Esophagus muscularis mucosa (tissue), 4 donors: ENCODE measurements at places on chromosomes 3 and 15. TPM values are rescaled to one million over a fixed set of nuclear protein-coding genes. Genes with fewer than 3 reads are reported as not detected.

GRCh38 chr3:170563712-170564423 is 22.0 kb downstream of the SLC7A14 start:
- DNase-seq, result no peak

The TNIK gene
- total RNA-seq, result 38.2 TPM

The CLDN16 gene
- total RNA-seq, result not detected

GRCh38 chr15:76998663-76999285 is 3.8 kb downstream of the PSTPIP1 start:
- no peak for DNase-seq

The EIF3J gene
- total RNA-seq, result 46.2 TPM

- DNase-seq, result no peak
These were observed 95.2 kb downstream of the NR1D2 start for GRCh38 chr3:24040311-24040710.

- peak; percentile 75 for DNase-seq
These were observed 334.1 kb downstream of the VPS13C start for GRCh38 chr15:61726166-61726565.

The TNFAIP8L3 gene
- total RNA-seq, result 15.4 TPM

- no peak for DNase-seq
These were observed 91.9 kb downstream of the CHDH start for GRCh38 chr3:53754325-53754724.

The SERINC4 gene
- total RNA-seq, result not detected

The LRRIQ4 gene
- not detected for total RNA-seq

DNA sequence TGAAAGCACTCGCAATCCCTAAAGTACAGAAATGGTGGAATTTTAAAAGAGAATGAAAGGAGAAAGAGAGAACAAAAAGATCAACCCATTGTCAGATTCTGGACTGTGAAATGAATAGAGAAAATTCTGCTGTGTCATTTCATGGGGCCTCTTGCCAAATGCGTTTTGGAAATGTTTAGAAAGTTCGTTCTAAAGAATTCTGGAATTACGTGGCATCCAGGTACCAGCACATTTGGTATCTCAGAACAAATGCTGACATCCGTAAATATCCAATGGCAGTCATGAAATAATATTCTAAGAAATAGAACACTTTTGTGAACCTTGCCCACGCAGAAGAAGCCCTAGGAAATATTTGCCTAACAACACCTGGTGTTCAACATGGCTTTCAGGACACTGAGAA is 219.2 kb downstream of the P3H2 start:
- DNase-seq, result no peak

DNA sequence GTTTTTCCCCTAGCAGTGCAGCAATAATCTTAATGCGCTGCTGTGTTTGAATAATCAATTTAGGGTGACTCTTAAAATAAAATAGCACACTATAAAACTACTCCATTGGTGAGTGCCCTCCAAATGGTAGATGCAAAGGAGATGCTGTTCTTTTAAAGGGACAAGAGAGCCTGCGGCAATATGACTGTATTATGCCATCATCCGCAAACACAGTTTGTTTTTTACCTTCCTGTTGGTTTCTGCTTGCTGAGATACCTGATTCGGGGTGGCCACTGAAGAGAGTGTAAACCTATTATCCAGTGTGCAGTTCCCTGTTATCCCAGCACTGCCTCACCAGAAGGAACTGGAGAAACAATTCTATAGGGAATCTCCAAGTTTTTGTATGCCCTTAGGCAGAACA is 523.1 kb upstream of the TGFBR2 start:
- no peak for DNase-seq

DNA sequence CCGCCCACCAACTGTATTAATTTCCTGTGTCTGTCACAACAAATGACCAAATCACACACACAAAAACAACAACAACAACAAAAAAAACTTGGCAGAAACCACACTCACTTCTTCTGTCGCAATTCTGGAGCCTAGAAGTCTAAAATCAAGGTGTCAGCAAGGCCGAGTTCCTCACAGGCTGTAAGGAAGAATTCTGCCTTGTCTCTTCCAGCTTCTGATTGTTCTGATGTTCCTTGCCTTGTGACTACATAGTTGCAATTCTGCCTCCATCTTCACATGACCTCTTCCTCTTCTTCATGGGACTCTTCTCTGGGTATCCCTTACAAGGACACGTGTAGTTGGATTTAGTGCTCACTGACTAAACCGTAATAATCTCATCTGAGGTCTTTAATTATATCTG is 61.4 kb downstream of the IL12A start:
- no peak for DNase-seq

- no peak for DNase-seq
These were observed 3.9 kb upstream of the VILL start for GRCh38 chr3:37986479-37987314.

DNA sequence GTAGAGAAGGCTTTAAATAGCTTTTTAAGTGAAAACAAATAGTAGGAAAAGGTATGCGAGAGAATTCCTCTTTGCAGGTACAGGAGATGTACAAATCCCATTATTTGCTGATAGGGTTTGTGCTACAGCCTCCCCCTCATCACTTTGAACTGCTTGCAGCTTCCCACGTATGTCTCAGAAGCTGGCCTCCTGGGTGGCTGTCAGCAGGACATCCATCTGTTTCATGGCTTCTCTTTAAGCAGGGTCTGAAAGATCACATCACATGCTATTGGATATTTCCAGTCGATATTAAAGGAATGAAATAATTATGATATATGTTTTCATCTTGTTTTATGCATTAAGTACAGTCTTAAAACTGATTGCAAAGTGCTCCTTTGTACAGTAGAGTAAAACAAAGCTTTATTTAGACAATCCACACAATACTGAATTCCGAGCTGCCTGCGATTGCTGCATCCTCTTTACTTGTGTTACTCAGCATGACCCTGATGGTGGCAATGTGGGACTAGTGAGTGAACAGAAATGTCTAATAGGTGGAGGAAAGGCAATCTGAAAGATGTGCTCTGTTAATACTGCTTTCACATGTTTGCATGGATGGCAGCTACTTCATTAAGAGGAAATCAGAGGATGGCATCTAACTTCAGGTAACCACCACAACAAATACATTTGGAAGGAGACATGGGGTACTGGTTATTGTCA is 930.6 kb upstream of the SEMA6D start:
- no peak for DNase-seq

DNA sequence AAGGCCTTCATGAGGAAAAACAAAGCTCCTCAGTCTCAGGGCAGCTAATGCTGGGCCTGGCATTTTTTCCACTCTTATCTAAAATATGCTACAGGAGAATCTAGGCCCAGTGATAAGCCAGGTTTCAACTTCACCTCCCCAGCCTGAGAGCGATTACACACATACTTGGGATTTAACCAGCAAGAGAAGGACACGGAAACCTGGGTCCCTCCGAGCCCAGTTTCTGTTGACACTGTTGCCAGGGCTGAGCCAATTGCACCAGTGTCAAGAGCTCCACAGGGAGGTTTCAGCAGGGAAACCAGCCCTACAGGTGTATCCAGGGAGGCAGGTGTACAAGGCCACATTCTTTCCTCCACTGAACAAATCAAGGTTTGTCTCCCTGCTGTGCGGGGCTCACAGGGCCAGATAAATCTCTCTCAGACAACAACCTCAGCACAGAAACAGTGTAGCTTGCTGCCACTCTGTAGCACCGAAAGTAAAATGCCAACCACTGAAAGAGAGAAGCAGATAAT is 85.4 kb downstream of the MAGI1 start:
- no peak for DNase-seq

DNA sequence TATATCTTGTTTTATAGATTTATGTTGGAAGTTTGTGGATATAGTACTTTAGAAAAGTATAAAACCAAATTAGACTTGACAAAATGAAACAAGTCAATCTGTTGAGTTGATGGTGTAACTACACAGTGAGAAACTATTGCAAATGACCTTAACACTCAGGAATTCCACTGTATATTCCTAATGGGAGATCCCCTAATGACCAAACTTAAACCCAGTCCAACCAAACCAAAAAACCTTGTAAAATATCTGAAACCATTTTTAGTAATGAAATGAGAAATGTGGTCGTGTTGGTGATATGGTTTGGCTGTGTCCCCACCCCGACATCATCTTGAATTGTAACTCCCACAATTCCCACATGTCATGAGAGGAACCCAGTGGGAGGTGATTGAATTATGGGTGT is 31.9 kb upstream of the ATP13A3 start:
- DNase-seq, result no peak

The ZDHHC23 gene
- 2.5 TPM for total RNA-seq

The GOLGA8T gene
- total RNA-seq, result not detected

DNA sequence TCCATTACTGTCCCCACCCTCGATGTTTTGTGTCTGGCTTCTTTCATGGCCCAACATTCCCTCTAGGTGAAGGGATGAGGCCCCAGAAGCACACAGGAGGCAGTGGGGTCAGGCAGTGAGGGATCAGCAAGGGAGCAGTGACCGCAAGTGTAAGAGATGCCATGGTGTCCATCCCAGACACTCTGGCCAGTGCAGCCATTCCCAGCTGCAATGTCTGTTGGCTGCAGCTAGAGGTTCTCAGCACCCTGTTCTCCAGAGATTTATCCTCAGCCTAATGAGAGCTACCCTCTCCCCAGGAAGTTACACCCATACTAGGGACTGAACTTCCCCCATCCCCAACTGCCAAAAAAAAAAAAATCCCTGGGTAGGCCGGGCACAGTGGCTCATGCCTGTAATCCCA is 40.2 kb downstream of the TRANK1 start:
- DNase-seq, result no peak

- no peak for DNase-seq
These were observed 925.7 kb downstream of the EPHA3 start for GRCh38 chr3:90032980-90033641.
